ENCODE measurements at places on chromosomes 1 and 21. TPM values are rescaled to one million over a fixed set of nuclear protein-coding genes. Genes with fewer than 3 reads are reported as not detected.

The WNT4 gene
- total RNA-seq: not detected

The STUM gene
- total RNA-seq: under 0.01 TPM

The ADAM30 gene
- total RNA-seq: not detected

The ADAMTSL4 gene
- 7.0 TPM for total RNA-seq

The CD52 gene
- total RNA-seq: not detected

The HSD17B7 gene
- total RNA-seq: 9.8 TPM

The GBP6 gene
- total RNA-seq: not detected

The CGN gene
- total RNA-seq: not detected

The FCRL6 gene
- not detected for total RNA-seq

The HFM1 gene
- 2.2 TPM for total RNA-seq

The TTLL7 gene
- 13.9 TPM for total RNA-seq

The CLEC20A gene
- total RNA-seq: not detected

The PTPN22 gene
- total RNA-seq: 8.6 TPM
